ENCODE measurements at places on chromosomes 7 and 10.

- no peak for DNase-seq
Observed at GRCh38 chr10:17335065-17335464, 107.0 kb downstream of the VIM start.

DNA sequence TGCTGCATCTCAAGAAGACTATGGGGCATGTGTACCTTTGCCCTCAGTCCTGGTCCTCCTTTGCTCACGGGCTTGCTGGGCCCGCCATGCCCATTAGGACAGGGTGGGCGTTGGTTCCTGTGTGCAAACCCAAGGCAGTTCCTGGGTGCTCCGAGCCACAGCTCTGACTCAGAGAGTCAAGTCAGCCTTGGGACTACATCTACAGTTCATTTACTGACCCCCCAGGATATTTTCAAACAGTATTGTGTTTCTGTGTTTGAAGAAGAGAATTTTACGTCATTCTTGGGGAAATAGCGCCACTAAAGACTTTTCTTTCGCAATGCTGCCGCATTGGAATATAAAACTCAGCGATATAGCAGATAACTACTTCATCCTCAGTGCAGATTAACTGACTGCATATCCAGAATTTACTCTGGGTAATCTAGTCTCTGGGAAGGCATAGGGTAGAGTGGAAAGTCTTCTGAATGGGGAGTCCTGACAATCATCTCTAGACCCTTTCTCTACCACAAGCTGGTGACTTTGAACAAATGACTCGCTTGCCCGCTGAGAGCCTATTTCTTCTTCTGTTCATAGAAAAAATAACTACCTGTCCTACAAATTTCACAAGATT, 638.9 kb upstream of the FZD8 start:
- DNase-seq, result no peak

DNA sequence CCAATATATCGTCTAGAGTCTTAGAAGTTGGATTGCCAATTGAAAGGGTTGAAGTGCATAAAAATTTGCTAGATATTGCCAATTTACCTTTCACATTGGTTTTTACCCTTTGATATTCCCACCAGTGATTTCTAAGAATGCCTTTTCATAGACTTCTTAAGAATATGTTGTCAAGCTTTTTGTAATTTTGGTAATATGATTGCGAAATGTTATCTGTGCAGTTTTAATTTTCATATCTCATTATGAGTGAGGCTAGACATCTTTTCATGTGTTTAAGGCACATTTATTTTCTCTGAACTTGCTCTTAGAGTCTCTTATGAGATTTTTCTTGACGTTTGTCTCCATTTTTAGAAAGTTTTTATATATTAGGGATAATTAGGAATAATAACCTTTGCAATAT, 567.2 kb downstream of the CCSER2 start:
- DNase-seq, result no peak

GRCh38 chr7:117238472-117238871, 84.4 kb downstream of the WNT2 start:
- DNase-seq, result no peak

- no peak for DNase-seq
Observed at GRCh38 chr10:6771331-6771730, 191.3 kb upstream of the PRKCQ start.

DNA sequence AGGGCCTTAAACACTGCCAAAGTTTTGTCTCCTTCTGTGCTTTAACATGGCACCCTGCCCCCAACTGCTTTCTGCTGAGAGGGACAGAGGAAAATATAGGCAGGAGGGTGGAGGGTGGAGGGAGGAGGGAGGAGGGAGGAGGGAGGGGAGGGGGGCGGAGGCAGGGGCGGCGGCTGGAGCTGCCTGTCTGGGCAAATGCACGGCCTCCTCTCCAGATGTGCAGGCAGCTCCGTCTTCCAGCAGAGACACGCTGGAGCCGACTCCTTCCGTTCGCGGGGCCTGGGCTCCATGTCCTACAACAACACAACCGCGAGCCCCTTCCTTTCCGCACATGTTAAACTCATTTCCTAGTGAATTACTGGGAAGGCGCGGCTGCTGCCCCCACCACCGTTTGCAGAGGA, 14.2 kb downstream of the EBF3 start:
- no peak for DNase-seq

GRCh38 chr7:110209884-110210283, 881.0 kb upstream of the LRRN3 start:
- no peak for DNase-seq

DNA sequence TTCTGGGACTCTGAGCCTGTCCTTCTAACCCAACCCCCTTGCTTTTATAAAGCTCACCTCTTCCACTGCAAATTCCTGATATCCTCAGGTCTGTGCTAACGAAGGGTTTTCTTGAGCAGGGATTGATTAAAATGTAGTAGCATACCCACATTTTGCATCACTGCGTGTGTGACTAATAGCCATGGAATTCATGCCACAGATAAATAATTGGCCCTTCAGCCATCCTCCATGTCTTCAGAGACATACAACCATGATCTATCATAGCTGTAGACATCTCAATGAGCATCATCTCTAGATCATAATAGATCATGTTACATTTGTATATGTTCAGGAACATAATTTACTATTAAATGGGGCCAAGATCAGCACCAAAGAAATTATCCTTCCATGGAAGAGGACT, 990.3 kb downstream of the KCNMA1 start:
- peak; percentile 4 for DNase-seq

DNA sequence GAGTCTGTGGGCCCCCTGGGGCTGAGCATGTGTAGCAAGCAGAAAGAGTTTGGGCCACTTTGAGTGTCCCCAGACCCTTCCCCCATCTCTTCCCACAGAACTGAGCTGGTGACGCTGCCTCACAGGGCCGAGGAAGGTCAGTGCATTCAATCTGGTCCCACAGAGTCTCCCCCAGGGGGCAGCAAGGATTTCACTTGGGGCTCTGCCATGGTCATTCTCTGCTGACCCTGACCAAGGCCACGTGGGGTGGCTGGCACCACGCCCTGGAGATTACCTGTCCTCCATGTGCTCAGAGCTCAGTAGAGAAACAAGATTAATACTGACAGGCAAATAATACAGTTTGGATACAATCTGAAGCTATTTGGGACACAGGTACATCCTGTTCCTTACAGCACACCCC, 30.2 kb downstream of the ADRA2A start:
- DNase-seq, result no peak

GRCh38 chr10:114402871-114403540, 1.3 kb downstream of the AFAP1L2 start:
- peak; percentile 87 for DNase-seq

GRCh38 chr10:120996456-120997034, 145.4 kb downstream of the WDR11 start:
- DNase-seq, result no peak

GRCh38 chr7:112160771-112161150, 45.4 kb downstream of the DOCK4 start:
- peak; percentile 16 for DNase-seq

- no peak for DNase-seq
Observed at GRCh38 chr7:108723381-108723814, 153.7 kb downstream of the DNAJB9 start.

GRCh38 chr10:80187060-80187459, 18.3 kb downstream of the ANXA11 start:
- DNase-seq, result no peak

DNA sequence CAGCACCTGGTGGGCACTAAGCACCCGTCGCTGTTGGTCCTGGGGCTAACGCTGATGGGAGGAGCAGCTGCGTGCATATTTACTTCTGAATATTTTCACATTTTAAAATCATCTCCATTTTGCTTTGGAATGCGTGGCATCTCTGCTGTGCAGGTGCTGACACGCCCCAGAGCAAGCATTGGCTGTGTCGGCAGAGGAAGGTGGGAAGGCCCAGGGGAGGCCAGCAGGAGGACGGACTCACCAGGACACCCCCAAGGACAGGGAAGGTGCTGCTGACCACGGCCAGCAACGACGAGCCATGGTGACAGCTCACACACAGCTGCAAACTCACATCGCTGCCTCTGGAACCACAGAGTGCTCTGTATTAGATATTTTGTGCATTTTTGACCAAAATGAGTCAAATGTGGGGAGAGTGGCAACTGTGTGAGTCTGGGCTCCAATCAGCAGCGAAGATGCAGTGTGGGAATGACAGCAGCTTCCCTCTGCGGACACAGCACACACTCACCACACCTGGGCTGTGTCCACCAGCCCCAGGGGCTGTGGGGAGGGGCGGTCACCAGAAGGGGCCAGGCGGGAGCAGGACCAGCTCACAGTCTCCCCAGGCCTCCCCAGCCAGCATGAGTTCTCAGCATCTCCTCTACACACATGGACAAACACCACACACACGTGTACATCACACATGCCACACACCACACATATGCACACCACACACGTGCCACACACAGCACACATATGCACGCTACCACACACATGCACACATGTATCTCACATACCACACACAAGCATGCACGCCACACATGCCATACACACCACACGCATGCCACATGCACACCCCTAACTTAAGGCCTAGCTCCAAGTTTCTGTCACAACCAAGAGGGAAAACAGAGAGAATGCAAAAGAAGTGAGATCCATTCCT, 58.2 kb downstream of the PTPRN2 start:
- no peak for DNase-seq

- DNase-seq, result no peak
Observed at GRCh38 chr10:47218803-47219202, 81.2 kb upstream of the GDF10 start.

- no peak for DNase-seq
Observed at GRCh38 chr7:158470336-158470735, 117.3 kb downstream of the PTPRN2 start.

GRCh38 chr10:117627561-117627960, 85.0 kb downstream of the EMX2 start:
- no peak for DNase-seq

GRCh38 chr10:88150339-88150738, 286.9 kb downstream of the PTEN start:
- DNase-seq, result peak; percentile 46

DNA sequence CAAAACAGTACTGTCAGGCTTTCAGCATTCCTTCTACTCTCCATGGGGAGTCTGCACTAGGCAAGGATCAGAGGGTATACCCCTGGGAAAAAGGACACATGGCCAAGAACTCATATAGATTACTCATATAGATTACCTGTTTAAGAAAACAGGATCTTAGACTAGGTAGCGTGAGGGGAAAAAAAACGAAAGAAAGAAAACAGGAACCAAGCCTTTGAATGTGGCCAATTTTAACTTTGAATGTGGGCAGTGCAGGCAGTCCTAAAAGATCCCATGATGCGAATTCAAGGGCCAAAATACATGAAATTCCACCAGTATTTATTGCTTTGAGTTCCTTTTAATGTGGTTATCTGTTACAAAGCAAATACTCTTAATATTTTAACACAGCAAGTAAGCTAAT, 108.6 kb upstream of the TAC1 start:
- no peak for DNase-seq

DNA sequence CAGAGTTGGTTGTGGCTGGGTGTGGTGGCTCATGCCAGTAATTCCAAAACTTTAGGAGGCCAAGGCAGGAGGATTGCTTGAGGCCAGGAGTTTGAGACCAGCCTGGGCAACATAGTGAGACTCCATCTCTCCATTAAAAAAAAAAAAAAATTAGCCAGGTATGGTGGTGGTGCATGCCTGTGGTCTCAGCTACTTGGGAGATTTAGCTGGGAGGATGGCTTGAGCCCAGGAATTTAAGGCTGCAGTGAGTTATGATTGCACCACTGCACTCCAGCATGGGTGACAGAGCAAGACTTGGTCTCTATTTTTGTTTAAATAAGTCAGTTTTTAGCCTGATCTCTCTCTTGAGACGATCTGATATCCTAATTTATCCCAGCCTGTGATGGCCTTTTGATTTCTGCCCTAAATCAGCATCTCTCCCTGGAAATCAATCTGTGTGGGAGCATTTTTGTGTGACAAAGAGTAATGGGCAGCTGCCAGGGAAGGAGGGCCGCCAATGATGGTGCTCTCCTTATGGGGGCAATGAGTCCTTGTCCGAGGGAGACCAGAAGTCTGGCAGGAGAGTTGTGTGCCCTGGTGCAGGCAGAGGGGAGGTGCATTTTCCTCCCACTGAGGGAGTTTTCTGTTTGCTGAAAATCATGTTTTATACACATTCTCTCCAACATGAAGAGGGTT, 111.0 kb downstream of the NRP1 start:
- DNase-seq, result no peak

DNA sequence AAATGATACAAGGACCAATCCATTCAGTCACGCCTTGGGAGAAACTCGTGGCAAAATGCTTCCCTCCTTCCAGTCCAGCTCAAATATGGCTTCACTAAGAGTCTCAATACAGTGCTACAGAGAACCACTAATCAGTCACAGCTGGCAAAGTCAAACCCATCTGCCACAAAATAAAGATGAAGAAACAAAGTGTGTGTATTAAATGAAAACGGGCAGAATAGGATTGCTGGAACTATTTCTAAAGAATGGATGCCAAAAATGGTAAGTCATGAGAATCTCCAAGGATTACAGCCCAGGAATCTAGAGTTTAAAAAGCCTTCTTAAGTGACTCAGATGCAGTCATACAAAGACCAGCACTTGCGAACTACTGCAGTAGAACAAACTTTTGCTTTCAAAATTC, 61.9 kb downstream of the CACUL1 start:
- DNase-seq, result peak; percentile 25

DNA sequence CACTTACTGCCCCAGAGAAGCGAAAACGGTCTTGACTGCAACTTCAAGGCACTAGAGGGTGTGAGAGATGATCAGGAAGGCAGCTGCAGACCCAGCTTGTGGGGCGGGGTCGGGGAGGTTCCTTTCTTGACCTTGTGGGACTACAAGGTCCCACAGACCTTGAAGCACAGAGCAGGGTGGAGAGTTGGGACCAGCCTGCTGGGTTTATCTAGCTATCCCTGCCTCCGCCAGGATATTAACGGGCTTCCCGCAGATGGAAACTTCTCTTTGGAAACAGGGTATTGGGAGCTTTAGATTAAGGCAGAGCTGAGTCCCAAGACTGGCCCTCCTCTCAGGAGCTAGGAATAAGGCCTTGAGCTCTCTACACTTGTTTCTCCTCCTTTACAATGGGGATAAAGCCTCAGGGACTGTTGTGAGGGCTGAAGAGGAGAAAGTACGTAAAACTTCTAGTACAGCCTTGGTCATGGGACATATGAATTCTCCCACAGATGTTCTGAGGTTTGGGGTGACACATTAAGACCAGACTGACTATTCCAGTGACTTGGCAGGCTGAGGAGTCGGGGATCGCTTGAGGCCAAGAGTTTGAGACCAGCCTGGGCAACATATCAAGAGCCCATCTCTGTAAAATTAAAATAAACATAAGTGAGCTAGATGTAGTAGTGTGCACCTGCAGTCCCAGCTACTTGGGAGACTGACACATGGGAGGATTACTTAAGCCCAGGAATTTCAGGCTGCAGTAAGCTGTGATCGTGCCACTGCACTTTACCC, 153.2 kb downstream of the CDH23 start:
- DNase-seq, result no peak

- DNase-seq, result no peak
Observed at GRCh38 chr7:2468227-2468626, 8.0 kb downstream of the GRIFIN start.

GRCh38 chr7:151851782-151852181, 25.1 kb downstream of the PRKAG2 start:
- no peak for DNase-seq

GRCh38 chr10:26486990-26487850, 49.1 kb downstream of the APBB1IP start:
- peak; percentile 97 for DNase-seq

- DNase-seq, result no peak
Observed at GRCh38 chr7:4484545-4484944, 197.6 kb upstream of the FOXK1 start.

All from ACHN (cell line).